ENCODE measurements at places on chromosomes 4 and X. TPM values are rescaled to one million over a fixed set of nuclear protein-coding genes. Genes with fewer than 3 reads are reported as not detected.

Gene XKRX
- total RNA-seq = not detected

Gene HEPH
- total RNA-seq = 4.3 TPM

Gene ETDB
- total RNA-seq = not detected

Gene EDA2R
- 0.69 TPM for total RNA-seq

Gene LRIT3
- total RNA-seq = 0.19 TPM

Gene TEX13D
- total RNA-seq = not detected

Gene PDE5A
- 6.1 TPM for total RNA-seq

Gene RFC1
- 22.4 TPM for total RNA-seq

Gene PABPC4L
- 0.24 TPM for total RNA-seq

Gene SNCA
- 17.6 TPM for total RNA-seq

Gene GJB1
- total RNA-seq = not detected

Gene EPGN
- 8.4 TPM for total RNA-seq

Gene BANK1
- 3.2 TPM for total RNA-seq

Gene NHSL2
- 12.8 TPM for total RNA-seq

Gene IL13RA1
- total RNA-seq = 70.2 TPM

Gene MAGEA8
- not detected for total RNA-seq

Gene UGT2B11
- not detected for total RNA-seq

Gene ALG13
- total RNA-seq = 52.7 TPM

Gene PPEF2
- not detected for total RNA-seq

Gene CLGN
- 0.48 TPM for total RNA-seq

Gene FAM156A
- total RNA-seq = 9.0 TPM

Gene SPACA5
- not detected for total RNA-seq

Gene MAOA
- total RNA-seq = 250 TPM

Gene GAGE13
- total RNA-seq = not detected

Gene SCD5
- total RNA-seq = 6.7 TPM

Gene PLP1
- total RNA-seq = 0.38 TPM

Gene PHKA1
- total RNA-seq = 9.3 TPM

Gene FRMPD3
- total RNA-seq = not detected

Data from omental fat pad (tissue), 4 donors.